ENCODE measurements at places on chromosomes 12 and 14. TPM values are rescaled to one million over a fixed set of nuclear protein-coding genes. Genes with fewer than 3 reads are reported as not detected.

DNA sequence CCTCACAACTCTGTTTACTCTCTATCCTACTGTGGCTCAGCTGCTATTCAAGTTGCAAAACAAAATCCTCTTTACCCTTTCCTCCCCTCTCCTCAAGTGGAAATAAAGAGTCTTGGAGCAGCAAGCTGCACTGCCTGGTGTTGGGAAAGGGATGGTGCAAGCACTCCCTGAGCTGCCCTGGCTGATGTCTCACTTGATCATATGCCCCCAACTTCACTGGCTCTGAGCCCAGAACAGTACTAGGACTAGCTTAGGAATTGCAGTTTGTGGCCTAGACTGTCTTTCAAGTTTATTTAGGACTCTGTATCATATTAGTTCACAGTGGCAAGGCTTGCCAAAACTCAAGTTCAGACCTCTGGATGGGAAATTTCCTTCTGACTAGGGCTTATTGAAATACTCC is 1683.8 kb upstream of the SEL1L start:
- DNase-seq, result peak; percentile 24

GRCh38 chr14:97581016-97581415 is 783.8 kb downstream of the VRK1 start:
- no peak for DNase-seq

DNA sequence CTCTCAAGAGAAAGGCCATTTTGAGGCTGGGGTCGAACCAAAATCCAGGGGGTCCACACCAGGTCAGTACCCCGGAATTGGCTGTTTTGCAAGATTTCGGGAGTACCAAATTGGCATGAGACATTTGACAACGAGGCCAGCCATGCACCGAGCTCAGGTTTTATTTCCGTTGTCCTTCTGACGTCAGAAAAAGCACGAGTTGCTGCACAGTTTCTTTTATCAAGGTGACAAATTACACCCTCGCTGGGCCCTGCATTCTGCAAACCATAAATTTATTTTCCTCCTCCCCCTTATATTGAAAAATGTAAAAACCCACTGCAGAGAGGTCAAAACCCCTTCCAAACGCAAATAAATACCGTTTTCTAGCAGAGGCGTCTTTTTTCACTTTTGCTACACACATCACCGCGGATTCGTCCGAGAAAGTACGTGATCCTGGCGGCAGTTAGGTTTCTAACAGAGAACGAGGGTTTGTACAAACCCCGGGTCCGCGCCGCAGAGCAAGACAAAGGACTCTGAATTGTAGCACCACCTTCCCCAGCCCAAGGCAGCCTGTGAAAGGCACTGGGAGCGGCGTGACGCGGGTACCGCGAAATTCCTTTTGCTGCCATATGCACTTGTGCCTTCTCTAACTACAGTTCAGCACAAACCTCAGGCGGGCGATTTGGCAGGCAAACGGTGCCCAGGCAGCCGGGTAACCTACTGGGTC is 1.8 kb downstream of the SLC38A1 start:
- DNase-seq, result no peak

GRCh38 chr12:26648066-26648465 is 184.9 kb downstream of the ITPR2 start:
- DNase-seq, result no peak

DNA sequence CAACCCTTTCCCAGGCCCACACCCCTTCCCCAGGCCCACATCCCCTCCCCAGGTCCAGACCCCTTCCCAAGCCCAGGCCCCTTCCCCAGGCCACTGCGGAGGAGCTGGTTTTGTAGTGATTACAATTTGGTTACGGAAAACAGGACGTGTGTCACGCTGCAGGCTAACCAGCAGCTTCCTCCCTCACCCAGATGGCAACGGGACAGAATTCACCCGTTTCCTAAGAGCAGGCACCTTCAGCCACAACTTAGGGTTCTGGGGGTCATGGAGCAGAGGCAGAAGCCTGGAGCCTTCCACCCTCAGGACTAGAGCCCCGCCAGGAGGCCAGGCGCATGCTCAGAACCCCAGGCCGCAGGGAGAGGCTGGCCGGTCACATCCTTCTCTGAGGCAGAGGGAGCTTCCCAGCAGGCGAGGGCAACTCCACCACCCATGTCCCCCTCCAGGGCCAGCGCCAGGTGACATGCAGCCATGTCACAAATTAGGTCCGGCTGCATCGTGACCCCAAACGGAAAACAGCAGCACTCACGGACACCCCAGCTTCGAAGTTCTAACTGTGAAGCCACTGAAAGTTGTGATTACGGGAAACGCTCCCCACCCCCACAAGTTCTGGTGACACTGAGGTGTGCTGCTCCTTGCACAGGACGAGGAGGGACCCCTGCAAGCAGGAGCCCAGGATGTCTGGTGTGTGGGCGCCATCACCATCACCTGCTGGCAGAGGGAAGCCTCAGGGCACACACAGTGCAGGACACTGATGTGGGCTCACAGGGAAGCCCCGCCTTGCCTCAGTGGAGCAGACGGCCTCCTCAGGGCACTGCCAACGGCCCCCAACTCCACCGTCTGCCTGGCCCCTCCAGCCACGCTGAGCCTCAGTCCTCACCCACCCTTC is 7.7 kb downstream of the BRF1 start:
- DNase-seq, result no peak

DNA sequence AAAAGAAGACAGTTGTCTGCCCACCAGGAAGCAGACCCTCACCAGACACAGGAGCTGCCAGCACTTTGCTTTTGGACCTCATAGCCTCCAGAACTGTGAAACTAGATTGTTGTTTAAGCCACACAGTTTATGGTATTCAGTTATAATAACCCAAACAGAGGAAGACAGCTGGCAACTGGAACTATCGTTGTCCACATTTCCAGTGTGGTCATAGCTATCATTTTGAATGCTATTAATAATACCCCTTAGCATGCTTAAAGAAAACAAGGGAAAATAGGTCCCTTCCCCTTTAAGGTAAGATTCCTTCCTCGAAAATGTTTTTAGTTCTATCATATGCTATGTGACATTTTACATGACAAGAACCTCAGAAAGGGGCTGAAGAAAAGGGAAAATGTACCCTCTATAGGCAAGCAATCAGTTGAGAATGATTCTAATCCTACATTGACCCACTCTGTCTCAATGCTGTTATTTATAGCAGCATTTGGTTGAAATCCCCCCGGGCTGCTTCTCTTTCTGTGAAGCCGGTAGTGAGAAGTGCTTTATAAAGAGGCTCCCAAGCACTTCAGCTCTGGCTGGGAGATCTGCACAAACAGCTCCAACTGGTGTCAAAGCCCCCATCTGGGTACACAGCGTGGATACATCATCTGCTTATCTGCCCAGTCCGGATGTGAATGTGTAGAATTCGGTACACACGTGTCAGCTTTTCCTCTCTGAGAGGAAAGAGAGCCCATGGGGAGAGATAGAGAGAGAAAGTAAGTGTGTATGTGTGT is 221.2 kb upstream of the FLRT2 start:
- no peak for DNase-seq

GRCh38 chr14:102230481-102231210 is 74.3 kb downstream of the MOK start:
- no peak for DNase-seq

GRCh38 chr14:65369560-65369959 is 43.0 kb upstream of the FUT8 start:
- DNase-seq, result no peak

The ZFC3H1 gene
- polyA plus RNA-seq, result 25.3 TPM
